Activated CD4-positive, alpha-beta T cell treated with anti-CD3 and anti-CD28 coated beads, Interleukin-2, Interleukin-4, amounts not matched to agents 100 ng/mL and 50 ng/mL, durations not matched to agents 16 hours and 8 hours (primary cell): ENCODE measurements at places on chromosomes 5 and 9.
A peak's percentile ranks its signal among the peaks of the same experiment; 100 is the strongest.

GRCh38 chr5:156892223-156892622 lies 42.1 kb downstream of the PPP1R2B start:
- peak; percentile 13 for DNase-seq

DNA sequence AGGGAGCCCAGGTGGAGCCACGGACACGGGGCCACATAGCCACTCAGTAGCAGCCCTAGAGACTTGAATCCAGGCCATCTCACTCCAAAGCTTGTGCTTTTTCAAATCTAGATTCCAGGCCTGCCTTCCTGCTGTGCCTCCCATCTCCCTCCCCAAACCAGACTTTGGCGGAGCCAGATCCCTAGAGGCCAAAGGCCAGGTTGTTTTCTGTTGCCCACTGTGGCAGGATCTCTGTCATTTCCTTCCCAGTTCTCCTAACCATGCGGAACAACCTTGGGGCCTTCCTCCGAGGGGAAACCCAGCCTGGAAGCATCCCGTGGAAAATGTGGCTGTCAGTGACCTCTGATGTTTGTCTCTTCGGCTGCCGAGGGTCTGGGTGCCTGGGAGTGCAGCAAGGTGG lies 16.4 kb upstream of the RPS14 start:
- no peak for DNase-seq

DNA sequence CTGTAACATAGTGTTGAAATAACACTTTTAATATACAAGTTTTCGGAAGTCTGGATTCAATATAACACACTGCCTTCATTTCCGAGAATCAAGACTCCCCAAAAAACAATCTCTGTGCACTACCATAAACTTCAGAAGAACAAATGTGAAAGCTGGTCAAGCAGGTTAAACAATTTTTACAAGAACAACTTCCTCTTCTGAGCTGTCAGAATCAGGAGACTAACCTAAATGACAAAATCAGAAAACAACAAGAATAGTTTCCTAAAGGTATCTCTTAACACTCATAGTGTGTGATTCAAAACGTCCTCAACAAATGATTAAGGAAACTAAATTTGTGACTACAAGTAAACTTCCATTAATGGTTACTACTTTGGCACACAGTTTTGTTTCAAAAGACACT lies 11.6 kb downstream of the C9orf72 start:
- DNase-seq, result peak; percentile 34

DNA sequence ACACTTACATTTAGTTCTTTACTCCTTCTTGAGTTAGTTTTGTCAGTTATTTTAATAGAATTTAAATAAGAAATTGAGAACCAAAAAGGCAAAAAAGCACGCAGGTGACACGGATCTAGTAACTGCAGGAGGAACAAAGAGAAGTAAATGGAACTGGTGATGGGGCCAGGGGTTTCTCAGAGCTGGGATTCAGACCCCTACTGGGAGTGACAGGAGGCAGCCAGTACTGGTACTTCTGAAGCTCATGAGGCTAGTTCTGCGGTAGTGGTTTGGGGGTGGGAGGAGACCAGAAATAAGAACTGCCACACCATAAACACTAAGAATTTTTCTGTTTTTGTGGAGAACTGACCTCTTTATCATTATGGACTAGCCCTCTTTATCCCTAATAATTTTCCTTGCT lies 48.2 kb downstream of the OXCT1 start:
- no peak for DNase-seq

GRCh38 chr9:125986966-125987365 lies 239.8 kb downstream of the PBX3 start:
- DNase-seq, result no peak
